Omental fat pad (tissue), 4 donors: ENCODE measurements at places on chromosomes 3 and 15. TPM values are rescaled to one million over a fixed set of nuclear protein-coding genes. Genes with fewer than 3 reads are reported as not detected.

SYNPR gene
- total RNA-seq = not detected

NRG4 gene
- 2.9 TPM for total RNA-seq

C2CD4A gene
- total RNA-seq = 0.60 TPM

MAP6D1 gene
- total RNA-seq = 2.4 TPM

KLF15 gene
- total RNA-seq = 64.6 TPM

CLDN11 gene
- 24.6 TPM for total RNA-seq

KBTBD12 gene
- total RNA-seq = 1.9 TPM

SMAD6 gene
- 15.6 TPM for total RNA-seq

MAP2K1 gene
- 49.3 TPM for total RNA-seq

MRAS gene
- 107 TPM for total RNA-seq

PAK6 gene
- total RNA-seq = not detected

MRPL3 gene
- total RNA-seq = 82.9 TPM

PDCD6IP gene
- 159 TPM for total RNA-seq

CPEB1 gene
- 5.0 TPM for total RNA-seq

STRIT1 gene
- total RNA-seq = not detected

REC114 gene
- total RNA-seq = not detected

HTR3E gene
- not detected for total RNA-seq

ZNF619 gene
- total RNA-seq = 7.3 TPM
